Nucleus accumbens (tissue), 56 donors: ENCODE measurements at places on chromosomes 2 and 18.

DNA sequence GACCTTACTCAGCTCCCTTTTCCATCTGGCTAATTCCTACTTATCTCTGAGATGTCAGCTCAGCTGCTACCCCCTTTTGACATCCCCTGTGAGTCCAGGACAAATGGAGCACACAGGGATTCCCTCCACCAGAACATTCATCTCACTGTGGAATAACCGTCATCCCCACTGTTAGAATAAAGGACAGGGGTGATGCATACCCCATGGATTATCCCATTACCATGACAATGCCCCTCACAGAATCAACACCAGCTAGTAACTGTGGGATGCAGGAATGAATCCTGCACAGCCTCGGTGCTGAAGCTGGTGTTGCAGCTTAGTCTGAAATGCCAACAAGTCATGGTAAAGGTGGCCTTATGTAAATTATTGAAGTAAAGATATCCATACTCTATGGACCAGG, 624.8 kb upstream of the RAB6C start:
- no peak for DNase-seq

GRCh38 chr18:56285387-56286065, 352.9 kb downstream of the TXNL1 start:
- no peak for DNase-seq

GRCh38 chr2:55115761-55116597, 65.7 kb upstream of the RTN4 start:
- DNase-seq, result no peak

- no peak for DNase-seq
Measured at GRCh38 chr18:51072586-51073313, 42.7 kb downstream of the SMAD4 start.

DNA sequence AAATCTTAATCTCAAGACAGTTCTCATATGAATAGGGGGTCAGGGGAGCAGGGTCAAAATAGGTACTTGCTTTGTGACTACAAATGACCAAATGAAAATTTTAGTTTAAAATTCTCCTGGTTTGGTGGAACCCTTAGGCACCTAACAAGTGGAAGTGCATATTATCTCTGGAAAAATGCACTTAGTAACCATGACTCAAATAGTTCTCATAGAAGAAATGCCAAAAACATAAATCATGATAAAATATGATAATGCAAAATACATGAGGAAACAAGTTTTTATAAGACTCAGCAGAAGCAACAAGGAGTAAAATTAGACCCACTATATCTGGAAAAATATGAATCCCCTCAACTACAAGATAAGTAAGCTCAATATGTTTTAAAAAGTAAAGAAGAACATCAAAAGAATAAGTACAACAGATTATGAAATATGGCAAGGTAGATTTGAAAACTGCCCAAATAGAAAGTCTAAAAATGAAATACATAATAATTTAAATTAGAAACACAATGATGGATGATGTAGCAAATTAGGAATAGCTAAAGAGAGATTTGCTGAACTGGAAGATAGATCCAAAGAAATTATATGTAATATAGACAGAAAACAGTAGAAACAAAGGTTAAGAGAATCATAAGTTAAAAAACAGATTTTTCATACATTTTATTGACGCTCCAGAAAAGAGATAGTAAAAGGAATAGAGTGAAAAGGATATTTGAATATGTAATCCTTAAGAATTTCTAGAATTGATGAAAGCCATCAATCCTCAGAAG, 308.3 kb downstream of the SETBP1 start:
- DNase-seq, result no peak

- no peak for DNase-seq
Measured at GRCh38 chr2:210965472-210965871, 409.1 kb downstream of the CPS1 start.

GRCh38 chr2:62662554-62662953, 43.0 kb upstream of the EHBP1 start:
- DNase-seq, result no peak

DNA sequence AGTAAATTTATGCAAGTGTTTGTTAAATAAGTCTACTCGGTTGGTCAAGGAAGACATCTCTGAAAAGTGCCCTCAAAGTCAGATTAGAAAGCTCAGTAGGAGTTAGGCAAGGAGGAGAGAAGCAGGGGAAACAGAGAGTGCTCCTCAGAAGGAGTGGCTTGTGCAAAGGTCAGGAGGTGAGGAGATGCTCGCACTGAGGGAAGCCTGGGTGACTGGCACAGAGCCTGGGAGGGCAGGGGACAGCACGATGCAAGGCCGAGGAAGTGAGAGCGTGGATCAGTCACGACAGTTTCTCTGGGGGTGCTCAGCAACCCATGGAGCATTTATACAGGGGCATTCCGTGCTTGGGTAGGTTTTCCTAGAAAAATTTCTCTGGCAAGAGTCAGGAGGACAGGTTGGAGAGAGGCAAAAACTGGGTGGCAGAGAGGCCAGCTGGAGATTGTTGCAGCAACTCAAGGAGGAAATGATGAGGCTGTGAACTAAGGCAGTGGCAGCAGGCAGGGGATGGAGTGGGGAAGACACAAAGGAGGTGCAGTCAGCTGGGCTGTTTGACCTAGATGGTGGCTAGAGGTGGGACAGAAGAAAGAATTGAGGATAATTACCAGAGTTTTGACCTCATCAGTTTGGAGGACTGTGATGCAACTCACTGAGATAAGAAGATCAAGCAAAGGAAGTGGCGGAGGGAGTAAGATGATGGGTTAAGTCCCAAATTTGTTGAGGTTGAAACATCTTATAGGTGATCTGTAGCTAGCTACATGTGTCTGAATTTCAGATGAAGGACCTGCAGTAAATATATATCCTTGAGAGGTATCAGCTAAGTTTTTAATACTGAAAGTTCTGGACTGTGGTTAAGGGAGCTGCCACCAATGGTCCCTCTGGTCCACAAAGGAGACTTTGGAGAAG, 52.4 kb downstream of the BCL2 start:
- DNase-seq, result no peak

- no peak for DNase-seq
Measured at GRCh38 chr2:25161055-25161781, 7.2 kb downstream of the POMC start.

- no peak for DNase-seq
Measured at GRCh38 chr2:486371-486770, 190.8 kb downstream of the TMEM18 start.

- DNase-seq, result no peak
Measured at GRCh38 chr2:137772451-137772850, 191.8 kb upstream of the HNMT start.

DNA sequence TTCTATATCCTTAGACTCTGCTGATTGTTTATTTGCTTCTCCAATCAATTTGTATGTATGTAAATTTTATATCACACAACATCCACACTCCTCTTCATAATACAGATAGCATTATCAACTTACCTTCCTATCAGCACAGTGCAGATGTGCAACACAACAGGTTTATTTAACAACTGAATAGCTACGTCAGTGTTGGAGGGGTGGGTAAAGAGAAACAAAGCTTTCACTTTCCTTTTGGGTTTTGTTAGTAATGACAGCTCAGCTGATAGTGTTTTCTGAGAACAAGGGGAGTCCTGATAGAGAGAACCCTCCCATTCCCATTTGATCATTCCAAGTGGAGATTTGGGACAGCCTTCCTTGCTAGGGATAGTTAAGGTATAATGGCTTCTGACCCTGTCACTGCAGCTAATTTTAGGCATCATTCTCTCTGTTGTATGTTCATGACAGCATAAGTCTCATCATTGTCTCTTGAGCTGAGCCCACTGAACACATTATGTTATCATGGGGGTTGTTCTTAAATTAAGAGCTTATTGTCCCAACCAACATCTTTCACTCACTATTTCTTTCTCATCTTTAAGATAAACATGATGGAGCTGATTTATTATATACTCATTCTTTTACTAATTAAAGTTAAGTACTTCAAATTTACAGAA, 227.7 kb downstream of the GPD2 start:
- no peak for DNase-seq

- DNase-seq, result no peak
Measured at GRCh38 chr18:43007365-43007764, 108.1 kb downstream of the RIT2 start.

DNA sequence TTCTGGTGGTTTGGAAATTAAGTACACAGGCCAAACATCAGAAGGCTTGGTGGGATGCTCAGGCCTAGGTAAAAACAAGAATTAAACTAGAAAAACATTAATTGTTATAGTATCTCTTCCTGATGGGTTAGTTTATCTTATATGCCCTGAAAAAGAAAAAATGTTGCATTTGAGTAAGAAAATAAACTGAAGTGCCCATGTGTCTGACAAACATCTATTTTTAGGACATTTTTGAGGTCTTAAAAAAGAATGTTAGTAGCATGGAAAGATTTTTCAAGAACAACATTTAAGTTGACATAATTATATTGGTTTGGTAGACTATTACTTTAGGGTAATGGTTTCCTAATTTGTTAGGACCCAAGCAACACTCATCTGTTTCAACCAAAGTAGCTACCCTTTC, 140.1 kb upstream of the RND3 start:
- no peak for DNase-seq

GRCh38 chr18:3513481-3513880, 63.5 kb downstream of the TGIF1 start:
- DNase-seq, result no peak

DNA sequence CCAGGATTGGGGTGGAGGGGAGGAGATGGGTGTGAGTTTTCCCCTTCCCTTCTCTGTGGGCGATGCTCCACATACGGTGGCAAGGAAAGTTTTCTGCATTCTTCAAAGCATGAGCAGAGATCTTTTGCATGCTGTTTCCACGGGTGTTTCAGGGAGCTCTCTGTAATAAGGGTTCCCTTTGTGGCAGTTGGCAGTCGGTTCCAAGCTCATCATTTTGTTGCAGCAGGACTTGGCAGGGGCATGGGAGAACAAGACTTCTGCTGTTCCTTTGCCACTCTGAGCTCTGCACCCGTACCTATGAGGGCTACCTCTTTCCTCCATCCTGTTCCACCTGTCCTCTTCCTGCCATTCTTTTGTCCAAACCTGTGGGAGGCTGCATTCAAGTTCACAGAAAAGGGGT, 71.3 kb upstream of the SPRED2 start:
- DNase-seq, result peak; percentile 23

- DNase-seq, result no peak
Measured at GRCh38 chr2:152585830-152586484, 131.3 kb downstream of the PRPF40A start.

GRCh38 chr18:78975699-78976335, 3.8 kb upstream of the SALL3 start:
- no peak for DNase-seq

- DNase-seq, result no peak
Measured at GRCh38 chr18:57561728-57562423, 24.6 kb downstream of the FECH start.
